HFFc6 (cell line): ENCODE measurements at places on chromosomes 2 and 18.

- DNase-seq = no peak
These were observed 35.5 kb upstream of the RPL37A start for GRCh38 chr2:216463148-216463547.

GRCh38 chr2:241432824-241433448 lies 75.4 kb downstream of the STK25 start:
- no peak for DNase-seq

- DNase-seq = no peak
These were observed 287.0 kb downstream of the PHLPP1 start for GRCh38 chr18:63002305-63002704.

DNA sequence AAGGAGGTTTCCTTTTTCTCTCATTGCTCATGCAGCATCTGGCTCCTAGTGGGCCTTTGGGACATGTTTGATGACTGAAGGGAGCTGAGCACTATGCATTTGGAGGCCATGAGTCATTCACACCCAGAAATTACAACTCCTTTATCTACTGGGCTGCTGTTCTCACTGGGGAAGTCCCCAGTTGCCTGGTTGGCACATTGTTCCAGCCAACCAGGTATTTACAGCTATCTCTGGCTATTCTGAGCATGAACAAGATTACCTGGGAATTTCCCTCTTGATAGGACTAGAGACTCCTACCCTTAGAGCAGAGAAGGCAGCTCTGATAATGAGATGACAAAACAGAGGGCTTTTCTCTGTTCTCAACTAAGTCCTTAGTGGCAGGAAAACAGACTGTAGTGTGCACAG lies 206.5 kb downstream of the SETBP1 start:
- DNase-seq = peak; percentile 18

GRCh38 chr18:70368903-70369302 lies 80.1 kb downstream of the SOCS6 start:
- no peak for DNase-seq

DNA sequence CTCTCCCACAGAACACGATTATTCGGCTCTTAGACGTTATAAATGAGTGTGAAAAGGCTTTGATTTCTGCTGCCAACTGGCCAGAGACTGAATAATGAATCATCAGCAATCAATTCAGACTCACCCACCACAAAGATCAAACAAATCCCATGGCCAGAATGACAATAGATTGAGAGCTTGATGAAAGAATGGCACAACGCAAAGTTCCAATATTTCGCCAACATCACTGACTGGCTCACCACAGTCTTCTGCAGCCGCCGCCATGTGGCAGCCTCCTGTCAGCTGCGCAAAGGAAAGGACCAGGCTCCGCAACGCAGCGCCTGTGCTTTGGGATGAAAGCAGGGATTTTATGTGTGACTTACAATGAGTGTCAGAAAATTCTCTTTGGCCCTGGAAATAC lies 104.4 kb upstream of the SOX11 start:
- no peak for DNase-seq

GRCh38 chr18:48632676-48633257 lies 93.9 kb downstream of the CTIF start:
- DNase-seq = no peak

GRCh38 chr18:40208958-40209357 lies 1746.1 kb upstream of the PIK3C3 start:
- no peak for DNase-seq
